Stimulated activated CD4-positive, alpha-beta T cell treated with anti-CD3 and anti-CD28 coated beads, TNF-alpha, amount 100 ng/mL, for 48 hours (primary cell): ENCODE measurements at places on chromosomes 7 and 10.

GRCh38 chr10:11629731-11630130, 18.3 kb upstream of the USP6NL start:
- no peak for DNase-seq

- no peak for DNase-seq
Measured at GRCh38 chr10:109744020-109744419, 179.3 kb downstream of the XPNPEP1 start.

GRCh38 chr7:36082910-36083309, 70.1 kb upstream of the EEPD1 start:
- DNase-seq: no peak

DNA sequence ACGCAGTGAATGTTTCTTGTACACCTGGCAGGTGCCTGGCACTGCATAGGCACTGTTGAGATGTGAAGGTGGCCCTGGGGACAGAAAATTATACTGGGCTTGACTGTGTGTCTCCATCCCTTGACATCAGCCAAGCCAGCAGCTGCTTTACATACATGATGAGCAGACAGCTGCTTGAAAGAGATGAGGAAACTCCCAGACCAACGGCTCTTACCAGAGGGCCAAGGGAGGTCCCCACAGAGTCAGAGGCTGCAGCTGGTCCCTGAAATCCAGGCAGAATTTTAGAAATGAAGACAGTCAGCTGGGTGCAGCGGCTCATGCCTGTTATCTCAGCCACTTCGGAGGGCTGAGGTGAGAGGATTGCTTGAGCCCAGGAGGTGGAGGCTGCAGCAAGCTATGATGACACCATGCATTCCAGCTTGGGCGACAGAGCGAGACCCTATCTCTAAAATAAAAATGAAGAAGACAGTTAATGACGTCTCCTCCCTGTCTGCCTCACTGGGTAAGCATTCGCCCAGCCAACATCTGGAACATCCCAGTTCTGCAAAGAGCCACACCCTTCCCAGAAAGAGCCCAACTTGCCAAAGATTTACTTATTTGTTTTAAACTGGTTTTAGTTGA, 17.6 kb downstream of the LIMK1 start:
- no peak for DNase-seq

GRCh38 chr10:125708971-125709503, 10.5 kb upstream of the EDRF1 start:
- DNase-seq: no peak

- DNase-seq: no peak
Measured at GRCh38 chr10:100784126-100784525, 38.7 kb downstream of the PAX2 start.

DNA sequence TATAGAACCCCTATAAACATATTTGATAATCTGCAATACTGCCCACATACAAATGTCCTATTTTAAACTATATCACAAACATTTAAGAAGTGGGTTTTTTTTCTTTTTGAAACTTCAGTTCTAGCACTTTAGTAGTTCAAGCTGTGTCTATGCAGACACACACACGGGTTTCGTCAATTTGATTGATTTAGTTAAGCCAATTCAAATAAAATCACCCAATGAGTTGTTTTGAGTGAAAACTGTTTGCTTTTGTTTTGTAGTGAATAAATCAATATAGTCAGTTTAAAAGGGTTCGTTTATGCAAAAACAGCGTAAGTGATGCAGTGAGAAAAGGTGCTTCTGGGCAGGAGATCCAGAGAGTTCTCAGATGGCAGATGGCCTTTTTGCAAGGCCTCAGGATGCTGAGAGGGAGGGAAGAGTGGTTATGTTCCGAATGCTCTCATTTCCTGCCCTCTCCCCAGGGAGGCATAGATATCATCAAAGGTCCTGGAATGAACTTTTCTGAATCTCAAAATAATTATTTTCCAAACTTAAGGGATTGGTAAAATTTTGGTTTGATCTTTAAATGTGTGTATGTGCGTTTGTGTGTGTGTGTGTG, 102.7 kb downstream of the AGMO start:
- no peak for DNase-seq

DNA sequence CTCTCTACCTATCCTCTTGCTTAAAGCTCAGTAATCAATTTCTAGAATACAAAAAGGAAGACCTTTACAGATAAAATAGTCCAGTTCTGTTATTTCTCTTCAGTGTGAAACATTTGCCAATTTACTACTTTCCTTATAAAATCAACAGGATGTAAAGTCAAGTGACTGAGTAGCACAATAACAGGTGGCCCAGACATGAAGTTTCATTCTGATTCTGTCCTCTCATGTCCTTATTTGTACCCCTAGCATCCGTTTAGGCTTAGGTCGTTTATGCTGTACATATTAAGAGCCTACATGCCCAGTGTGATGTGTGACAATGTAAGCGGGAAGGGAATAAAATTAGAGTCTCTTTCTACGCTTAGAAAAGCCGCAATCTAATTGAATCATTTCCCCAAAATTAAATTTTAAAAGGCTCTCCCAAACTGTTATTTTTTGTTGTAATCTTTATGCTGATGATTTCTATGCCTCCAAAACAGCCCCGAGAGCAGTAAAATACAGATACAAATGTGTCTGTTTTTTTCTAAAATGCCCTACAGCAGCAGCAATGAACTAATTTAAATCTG, 29.1 kb downstream of the EPC1 start:
- no peak for DNase-seq

- no peak for DNase-seq
Measured at GRCh38 chr7:38628630-38629385, 2.4 kb downstream of the AMPH start.

DNA sequence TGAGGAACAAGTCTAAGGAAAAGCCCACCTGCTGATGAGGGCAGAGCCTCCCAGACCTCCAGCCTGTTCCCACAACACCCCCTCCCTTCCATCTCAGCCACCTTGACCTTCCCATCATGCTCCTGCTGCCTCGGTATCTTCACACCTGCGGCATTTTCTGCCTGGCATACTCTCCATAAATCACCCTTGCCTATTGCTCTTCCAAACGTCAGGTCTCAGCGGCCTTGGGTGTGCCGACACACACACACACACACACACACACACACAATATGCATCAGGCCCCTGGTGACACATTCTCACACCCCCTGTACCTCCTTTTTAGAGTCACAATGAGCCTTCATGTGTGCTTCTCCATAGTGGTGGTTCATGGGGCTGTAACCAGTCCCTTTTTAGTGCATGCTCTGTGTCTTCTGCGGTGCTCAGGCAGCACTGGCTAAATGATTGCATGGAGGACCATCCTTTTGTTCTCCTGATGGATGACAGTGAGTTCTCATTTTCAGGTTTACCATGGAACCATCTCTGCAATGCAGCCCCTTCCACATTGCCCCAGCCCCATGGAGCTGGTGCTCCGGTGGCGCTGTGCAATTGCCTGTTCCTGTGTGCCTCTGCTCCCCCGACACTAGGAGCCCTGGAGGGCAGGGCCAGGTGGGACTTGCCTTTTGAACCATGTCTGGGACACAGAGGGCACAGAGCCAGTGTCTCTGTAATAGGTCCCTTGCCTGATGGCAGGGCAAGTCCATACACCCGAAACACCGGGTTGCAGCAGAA, 4.5 kb downstream of the ADIRF start:
- no peak for DNase-seq

DNA sequence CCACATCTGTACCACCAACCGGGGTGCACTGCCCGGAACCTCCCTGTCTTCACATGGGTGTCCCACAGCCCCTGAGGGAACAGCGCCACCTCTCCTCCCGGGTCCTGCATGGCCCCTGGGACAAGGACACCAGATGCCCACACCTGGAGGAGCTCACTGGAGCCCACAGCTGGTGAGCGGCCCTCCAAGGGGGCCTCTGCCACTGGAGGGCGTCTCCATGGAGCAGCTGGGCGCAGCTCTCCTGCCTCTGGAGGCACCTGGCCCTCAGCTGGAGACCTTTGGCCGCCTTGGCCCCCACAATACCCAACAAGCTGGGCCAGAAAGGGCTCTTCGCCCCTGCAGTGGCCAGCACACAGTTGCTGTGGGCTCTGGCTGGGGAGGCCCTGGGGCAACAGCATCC, 7.3 kb upstream of the NKX6-2 start:
- DNase-seq: no peak

- no peak for DNase-seq
Measured at GRCh38 chr10:52443419-52444388, 129.6 kb downstream of the DKK1 start.
